ENCODE measurements at places on chromosomes 6 and 20. TPM values are rescaled to one million over a fixed set of nuclear protein-coding genes. Genes with fewer than 3 reads are reported as not detected.
A peak's percentile ranks its signal among the peaks of the same experiment; 100 is the strongest.

NKX2-4 gene
- not detected for polyA plus RNA-seq

MLIP gene
- polyA plus RNA-seq = 51.5 TPM

SLCO4A1 gene
- 17.5 TPM for polyA plus RNA-seq

BPIFA1 gene
- not detected for polyA plus RNA-seq

DNA sequence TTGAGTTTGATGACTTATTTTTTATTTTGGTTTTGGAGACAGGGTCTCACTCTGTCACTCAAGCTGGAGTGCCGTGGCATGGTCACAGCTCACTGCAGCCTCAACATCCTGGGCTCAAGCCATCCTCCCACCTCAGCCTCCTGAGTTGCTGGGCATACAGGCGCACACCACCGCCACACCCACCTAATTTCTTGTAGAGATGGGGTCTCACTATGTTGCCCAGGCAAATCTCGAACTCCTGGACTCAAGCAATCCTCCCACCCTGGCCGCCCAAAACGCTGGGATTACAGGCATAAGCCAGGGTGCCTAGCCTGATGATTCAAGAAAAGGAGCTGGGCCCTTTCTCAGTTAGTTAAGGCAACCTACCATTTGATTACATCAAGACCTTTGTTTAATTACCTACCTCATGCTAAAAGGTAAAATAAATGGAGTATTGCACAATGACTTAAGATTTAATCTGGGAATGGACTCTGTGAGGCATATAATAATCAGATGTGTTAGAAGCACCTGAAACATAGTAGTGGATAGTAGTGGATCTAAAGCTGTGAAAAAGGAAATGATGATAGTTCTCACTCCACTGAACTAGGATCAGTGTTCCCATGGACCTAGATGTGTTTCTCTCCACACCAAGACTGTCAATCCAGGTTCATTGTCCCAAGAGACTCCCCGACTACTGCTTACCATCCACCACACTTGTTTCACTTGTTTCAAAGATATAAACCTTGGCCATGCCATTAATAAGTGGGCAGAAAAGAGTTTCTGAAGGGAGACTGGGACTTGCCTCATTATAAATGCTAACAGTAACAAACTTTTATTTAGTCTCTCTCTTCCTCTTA, 2.1 kb downstream of the TNFRSF21 start:
- H3K4me1 ChIP-seq = peaks cover 3% of the 10 kb centered on the region
- H3K27me3 ChIP-seq = peaks cover 35% of the 10 kb centered on the region
- no peaks in the 10 kb centered on the region for H3K36me3 ChIP-seq
- peak overlapping the region; percentile 86 for H3K4me3 ChIP-seq
- no peak for DNase-seq
- H3K27ac ChIP-seq = no peak overlapping the region

GRCh38 chr6:94736236-94736635, 841.1 kb upstream of the MANEA start:
- no peak overlapping the region for H3K4me3 ChIP-seq
- H3K36me3 ChIP-seq = no peaks in the 10 kb centered on the region
- no peak for DNase-seq

DNA sequence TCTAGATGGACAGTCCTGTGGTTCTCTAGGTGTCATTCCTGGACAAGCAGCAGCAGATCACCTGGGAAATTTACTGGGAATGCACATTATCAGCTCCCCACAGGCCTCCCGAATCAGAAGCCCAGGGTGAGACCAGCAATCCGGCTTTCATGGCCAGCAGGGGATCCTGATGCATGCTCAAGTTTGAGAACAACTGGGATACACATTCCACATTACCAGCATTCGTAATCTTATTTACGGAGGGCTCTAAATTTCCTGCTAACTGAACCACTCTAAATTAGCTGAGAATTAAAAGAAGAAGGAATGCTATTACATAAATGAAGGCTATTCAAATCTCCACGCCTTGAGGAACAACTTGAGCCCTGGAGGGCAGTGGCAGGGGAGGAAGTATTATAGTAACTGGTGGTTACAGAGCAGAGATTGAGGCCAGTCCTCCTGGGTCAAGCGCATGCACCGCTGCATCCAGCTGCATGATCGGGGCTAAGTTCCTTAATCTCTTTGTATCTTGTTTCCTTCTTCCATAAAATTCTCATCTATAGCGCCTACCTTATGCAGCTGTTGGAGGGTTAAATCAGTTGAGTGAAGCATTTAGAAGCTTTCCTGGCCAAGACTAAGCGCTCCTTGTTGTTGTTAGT, 403.7 kb downstream of the CDH26 start:
- H3K27me3 ChIP-seq = no peaks in the 10 kb centered on the region
- H3K4me1 ChIP-seq = no peaks in the 10 kb centered on the region
- no peak overlapping the region for H3K27ac ChIP-seq

DNA sequence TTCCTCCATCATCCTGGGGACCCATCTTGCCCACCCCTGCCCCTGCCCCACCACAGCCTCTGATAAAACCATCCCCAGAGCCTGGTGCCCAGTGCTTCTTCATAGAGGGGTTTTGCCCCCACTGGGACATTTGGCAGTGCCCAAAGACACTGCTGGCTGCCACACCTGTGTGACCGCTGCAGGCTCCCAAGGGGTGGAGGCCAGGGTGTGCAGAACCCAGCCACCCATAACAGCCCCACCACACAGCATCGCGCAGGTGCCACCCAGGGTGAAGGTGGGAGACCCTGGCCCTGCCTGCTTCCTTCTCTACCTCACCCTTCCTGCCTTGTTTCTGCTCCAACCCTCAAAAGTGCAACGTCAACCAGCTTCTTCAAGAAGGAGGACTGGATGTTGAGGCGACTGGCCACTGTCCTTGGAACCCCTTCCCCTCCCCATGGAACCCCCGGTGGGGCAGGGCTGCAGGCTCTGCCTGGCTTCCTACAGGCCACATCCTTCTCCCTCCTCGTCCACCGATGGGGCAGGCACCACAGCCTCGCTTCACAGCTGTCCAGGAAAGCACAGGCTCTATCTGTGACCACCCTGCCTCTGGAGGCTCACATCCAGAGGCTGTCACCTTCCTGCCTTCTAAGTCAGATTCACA, 79.2 kb upstream of the MPC1 start:
- no peaks in the 10 kb centered on the region for H3K27me3 ChIP-seq
- DNase-seq = no peak
- no peak overlapping the region for H3K4me3 ChIP-seq
- H3K4me1 ChIP-seq = no peaks in the 10 kb centered on the region
- H3K27ac ChIP-seq = no peak overlapping the region
- H3K36me3 ChIP-seq = peaks cover 38% of the 10 kb centered on the region

DNA sequence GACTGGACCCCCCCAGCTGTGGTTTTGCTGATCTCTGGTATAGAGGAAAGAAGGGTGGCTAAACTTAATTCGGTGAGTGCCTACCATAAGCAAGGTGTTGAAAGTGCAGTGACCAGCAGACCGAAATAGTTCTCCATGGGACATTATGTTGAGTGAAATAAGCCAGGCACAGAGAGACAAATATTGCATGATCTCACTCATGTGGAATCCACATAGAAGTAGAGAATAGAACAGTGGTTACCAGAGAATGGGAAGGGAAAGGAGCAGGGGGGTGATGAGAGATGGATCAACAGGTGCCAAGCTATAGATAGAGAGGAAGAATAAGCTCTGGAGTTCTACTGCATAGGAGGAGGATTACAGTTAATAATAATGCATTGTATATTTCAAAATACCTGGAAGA, 9.7 kb upstream of the GCNT2 start:
- H3K27me3 ChIP-seq = no peaks in the 10 kb centered on the region
- H3K27ac ChIP-seq = peak overlapping the region; percentile 76
- no peak for DNase-seq
